ENCODE measurements at places on chromosomes 1 and 21. TPM values are rescaled to one million over a fixed set of nuclear protein-coding genes. Genes with fewer than 3 reads are reported as not detected.

SPATA21 gene
- not detected for total RNA-seq

PRKAA2 gene
- 0.13 TPM for total RNA-seq

MTARC2 gene
- total RNA-seq = 9.5 TPM

TMEM59 gene
- 384 TPM for total RNA-seq

CXADR gene
- total RNA-seq = not detected

PLA2G2A gene
- total RNA-seq = not detected

GPR3 gene
- total RNA-seq = 0.38 TPM

ACBD6 gene
- total RNA-seq = 71.7 TPM

AADACL4 gene
- total RNA-seq = not detected

DNA sequence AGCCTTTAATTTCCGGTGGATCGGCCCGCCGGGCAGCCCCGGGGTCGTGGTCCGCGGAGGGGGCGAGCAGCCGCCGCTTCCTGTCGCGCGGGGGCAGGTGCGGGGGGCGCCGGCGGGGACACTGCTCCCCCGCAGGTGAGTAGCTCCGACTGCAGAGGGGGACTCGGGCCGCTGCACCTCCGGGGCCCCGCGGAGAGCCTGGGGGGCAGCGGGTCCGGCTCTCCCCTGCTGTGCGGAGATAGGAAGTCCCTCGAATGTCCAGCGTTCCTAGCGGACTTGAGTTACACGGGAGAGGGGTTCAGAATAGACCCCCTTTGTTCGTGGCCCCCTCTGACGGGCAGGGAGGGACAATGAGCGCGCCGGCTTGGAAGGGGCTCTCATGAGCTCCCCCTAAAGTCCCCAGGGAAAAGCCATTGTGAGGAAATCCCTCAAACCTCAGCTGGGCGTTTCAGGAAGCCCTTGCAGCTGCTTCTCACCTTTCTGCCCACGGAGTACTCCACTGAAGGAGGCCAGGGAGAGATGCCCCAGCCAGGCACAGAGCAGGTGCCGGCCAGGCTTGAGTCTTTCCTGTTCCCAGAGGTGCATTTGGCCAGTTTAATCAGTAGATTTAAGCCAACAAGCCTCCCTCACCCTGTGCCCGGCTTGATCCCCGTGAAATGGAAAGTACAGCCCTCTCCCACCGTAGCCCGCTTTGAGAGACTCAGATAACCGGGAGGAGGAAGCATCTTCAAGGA, 925 bp downstream of the PDE9A start:
- peaks cover 44% of the 10 kb centered on the region for H3K4me1 ChIP-seq
- H3K27ac ChIP-seq = no peak overlapping the region
- H3K4me3 ChIP-seq = peak overlapping the region; percentile 49
- DNase-seq = peak; percentile 31
- no peaks in the 10 kb centered on the region for H3K36me3 ChIP-seq
- H3K27me3 ChIP-seq = peaks cover 43% of the 10 kb centered on the region

- H3K27ac ChIP-seq = peak overlapping the region; percentile 80
- no peaks in the 10 kb centered on the region for H3K27me3 ChIP-seq
- no peak for DNase-seq
- H3K4me3 ChIP-seq = peak overlapping the region; percentile 54
- peaks cover 53% of the 10 kb centered on the region for H3K36me3 ChIP-seq
Observed at GRCh38 chr1:153670257-153670858, 435 bp downstream of the ILF2 start.

GRCh38 chr1:221778535-221779142, 36.8 kb upstream of the DUSP10 start:
- DNase-seq = no peak
- no peaks in the 10 kb centered on the region for H3K4me1 ChIP-seq
- no peaks in the 10 kb centered on the region for H3K36me3 ChIP-seq
- H3K27ac ChIP-seq = no peak overlapping the region
- no peaks in the 10 kb centered on the region for H3K27me3 ChIP-seq

- H3K4me3 ChIP-seq = no peak overlapping the region
- no peak overlapping the region for H3K27ac ChIP-seq
- no peaks in the 10 kb centered on the region for H3K27me3 ChIP-seq
- peaks cover 24% of the 10 kb centered on the region for H3K4me1 ChIP-seq
- peaks cover 36% of the 10 kb centered on the region for H3K36me3 ChIP-seq
- no peak for DNase-seq
Observed at GRCh38 chr1:25817840-25818501, 1.8 kb upstream of the MTFR1L start.

DNA sequence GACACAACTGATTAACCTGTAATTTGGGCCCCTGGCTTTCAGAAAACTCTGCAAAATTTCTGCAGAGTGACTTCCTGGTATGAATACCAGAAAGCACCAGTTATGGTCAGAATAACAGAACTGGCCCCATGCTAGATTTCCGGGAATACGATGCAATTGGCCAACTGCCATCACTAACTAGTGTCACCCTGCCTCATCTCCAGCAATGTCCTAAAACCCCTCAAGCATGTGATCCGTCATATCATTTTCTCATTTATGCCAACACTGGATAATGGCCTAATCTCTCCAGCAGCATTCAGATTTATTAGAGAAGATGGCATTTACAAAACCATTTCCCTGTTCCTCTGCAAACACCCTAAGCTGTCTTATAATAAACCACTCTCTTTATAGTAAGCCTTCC, 15.4 kb downstream of the KAZN start:
- H3K4me1 ChIP-seq = no peaks in the 10 kb centered on the region
- no peak for DNase-seq
- H3K27me3 ChIP-seq = no peaks in the 10 kb centered on the region

DNA sequence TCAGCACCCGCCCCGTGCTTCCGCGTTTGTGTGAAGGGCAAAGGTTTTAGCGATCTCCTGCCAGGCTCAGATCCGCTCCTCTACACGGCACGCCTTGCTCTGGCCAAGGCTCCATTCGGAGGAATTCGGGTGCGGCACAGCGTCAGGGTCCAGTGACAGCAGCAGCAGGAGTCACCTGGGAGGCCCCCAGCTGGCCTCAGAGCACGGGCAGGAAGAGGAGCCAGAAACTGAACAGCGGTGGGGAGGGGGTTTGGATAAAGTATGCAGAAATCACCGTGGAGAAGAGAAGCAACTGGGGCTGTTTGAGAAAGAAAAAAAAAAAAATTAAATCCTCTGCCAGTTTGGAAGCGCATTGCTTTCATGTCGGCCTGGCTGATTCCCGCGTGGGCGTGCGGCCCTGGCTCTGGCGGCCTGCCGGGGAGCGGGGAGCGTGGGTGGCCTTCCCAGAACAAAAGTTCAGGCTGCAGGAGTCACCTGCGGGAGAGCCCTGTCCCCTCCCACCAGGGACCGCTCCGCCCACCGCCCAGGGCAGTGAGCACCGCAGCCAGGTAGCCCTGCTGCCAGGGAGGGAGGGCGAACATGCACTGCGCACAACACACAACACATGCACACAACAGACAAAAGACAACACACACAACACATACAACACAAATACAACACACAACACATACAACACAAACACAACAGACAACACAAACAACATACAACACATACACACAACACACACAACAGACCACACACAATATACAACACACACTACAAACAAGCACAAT, 107.6 kb downstream of the ETS2 start:
- peak; percentile 38 for DNase-seq
- peaks cover 33% of the 10 kb centered on the region for H3K4me1 ChIP-seq
- H3K4me3 ChIP-seq = no peak overlapping the region
- H3K36me3 ChIP-seq = no peaks in the 10 kb centered on the region

DNA sequence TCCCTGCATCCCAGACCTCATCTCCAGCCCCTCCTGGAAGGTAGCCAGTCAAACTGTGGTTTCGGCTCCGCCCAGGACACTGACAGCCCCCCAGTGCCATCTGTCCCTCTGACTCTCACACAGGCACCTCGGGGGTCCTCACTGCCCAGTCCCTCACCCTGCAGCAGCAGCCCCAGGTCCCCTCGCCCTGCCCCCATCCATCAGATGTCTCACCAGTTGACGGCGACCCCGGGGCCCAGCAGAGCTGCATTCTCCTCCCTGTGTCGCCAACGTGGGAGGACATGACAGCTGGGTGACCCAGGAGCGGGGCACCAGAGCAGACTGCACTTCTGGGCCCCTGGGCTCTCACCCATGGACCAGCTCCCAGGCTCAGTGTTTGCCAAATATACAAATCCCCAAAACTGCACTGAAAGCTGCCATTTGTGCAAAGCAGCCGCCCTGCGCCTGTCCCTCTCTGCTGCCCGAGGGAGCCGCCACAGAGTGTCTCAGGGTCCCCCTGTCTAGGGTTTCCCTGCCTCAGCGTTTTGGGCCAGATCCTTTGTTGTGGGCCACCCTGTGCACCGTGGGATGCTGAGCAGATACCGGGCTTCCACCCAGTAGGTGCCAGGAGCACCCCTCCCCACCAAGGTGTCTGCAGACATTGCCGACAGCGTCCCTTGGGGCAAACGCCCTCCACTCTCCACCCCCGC, 48.2 kb downstream of the PRDM15 start:
- no peaks in the 10 kb centered on the region for H3K27me3 ChIP-seq
- H3K4me1 ChIP-seq = no peaks in the 10 kb centered on the region
- no peak overlapping the region for H3K4me3 ChIP-seq
- peaks cover 7% of the 10 kb centered on the region for H3K36me3 ChIP-seq

DNA sequence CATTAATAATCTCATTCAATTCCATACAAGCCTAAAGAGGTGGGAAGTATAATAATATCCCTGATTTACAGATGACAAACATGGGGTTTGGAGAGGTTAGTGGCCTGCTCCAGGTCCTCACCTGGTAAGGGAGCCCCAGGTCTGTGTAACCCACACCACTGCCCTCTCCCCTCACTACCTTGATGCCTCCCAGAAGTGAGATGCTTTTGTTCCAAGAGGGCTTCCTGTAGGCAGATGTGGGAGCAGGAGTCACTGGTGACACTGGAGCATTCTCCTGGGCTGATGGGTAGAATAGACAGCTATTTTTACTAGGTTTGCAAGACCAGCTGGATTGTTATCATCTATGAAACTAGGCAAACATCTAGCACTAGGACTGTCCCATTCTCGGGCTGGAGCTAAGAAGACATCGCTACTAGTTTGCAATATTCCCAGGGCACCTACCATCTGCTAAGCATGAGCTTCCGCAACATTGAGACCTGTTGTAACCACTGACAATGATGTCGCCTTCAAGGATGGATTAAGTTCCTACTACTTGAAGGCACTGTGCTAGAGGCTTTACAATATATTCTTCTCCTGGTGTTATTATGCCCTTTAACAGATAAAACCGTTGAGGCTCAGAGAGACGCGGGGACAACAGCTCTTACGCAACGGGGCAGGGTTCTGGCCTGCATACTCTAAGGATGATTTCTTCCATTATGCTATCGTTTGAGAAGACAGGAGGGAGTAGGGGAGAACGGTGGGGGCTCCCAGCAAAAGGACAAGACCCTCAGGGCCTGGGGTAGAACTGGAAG, 35.0 kb downstream of the BATF3 start:
- no peak overlapping the region for H3K4me3 ChIP-seq

DNA sequence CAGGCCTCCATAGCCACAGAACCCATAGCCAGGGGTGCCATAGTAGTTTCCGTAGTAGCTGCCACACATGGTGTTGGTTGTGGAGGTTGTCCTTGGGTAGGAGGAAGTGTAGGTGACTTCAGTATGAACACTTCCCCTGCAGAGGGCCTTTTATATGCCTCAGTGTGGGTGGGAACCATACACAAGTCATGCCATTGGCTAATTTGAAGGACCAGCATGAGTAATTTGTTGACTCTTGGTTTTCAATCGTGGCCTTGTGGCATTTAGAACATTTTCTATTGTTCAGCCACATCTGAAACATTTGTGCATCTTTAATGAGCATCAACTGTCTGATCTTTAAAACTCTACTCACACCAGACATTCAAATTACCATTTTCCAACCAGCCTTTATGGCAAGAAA, at the start of gene KRTAP6-1:
Gene KRTAP6-1, minus strand, starts transcription at position 95 of the 400 bp plus-strand sequence. Its CDS starts 26 bp downstream, at position 69.
- H3K27ac ChIP-seq = no peak within 1 kb of the TSS
- no peak within 1 kb of the TSS for H3K4me3 ChIP-seq
- DNase-seq = no peak
- H3K27me3 ChIP-seq = no peaks in the 10 kb centered on the region
- no peaks in the 10 kb centered on the region for H3K36me3 ChIP-seq

- no peak for DNase-seq
- H3K36me3 ChIP-seq = peaks cover 44% of the 10 kb centered on the region
- peak overlapping the region; percentile 98 for H3K27ac ChIP-seq
- H3K27me3 ChIP-seq = no peaks in the 10 kb centered on the region
Observed at GRCh38 chr1:159925719-159926078, 392 bp upstream of the TAGLN2 start.

GRCh38 chr1:44246806-44247205, 33.5 kb downstream of the DMAP1 start:
- H3K36me3 ChIP-seq = no peaks in the 10 kb centered on the region
- H3K27ac ChIP-seq = no peak overlapping the region
- no peaks in the 10 kb centered on the region for H3K4me1 ChIP-seq
- no peak overlapping the region for H3K4me3 ChIP-seq
- no peak for DNase-seq
- no peaks in the 10 kb centered on the region for H3K27me3 ChIP-seq

DNA sequence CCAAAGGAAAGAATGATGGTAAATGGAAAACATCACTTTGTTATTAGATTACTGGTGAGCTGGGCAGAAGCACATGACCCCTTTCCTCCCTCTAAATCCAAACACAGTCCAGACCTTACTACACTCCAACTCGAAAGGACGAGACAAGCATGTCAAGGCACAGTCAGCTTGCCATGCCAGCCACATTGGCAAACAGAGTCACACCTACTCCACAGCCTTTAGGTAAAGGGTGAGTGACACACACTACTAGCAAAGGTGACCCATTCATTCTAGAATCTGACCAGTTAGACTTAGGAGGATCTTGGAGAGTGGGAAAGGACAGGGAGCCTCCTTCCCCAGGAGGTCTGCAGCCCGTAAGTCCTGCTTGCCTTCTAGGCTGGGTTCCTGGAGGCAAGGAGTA, 3.0 kb downstream of the SLC44A3 start:
- no peak overlapping the region for H3K4me3 ChIP-seq
- no peak overlapping the region for H3K27ac ChIP-seq
- peaks cover 15% of the 10 kb centered on the region for H3K4me1 ChIP-seq
- H3K36me3 ChIP-seq = no peaks in the 10 kb centered on the region
- no peaks in the 10 kb centered on the region for H3K27me3 ChIP-seq

GRCh38 chr1:40648928-40649591, 16.4 kb downstream of the RIMS3 start:
- H3K27ac ChIP-seq = no peak overlapping the region
- H3K4me1 ChIP-seq = no peaks in the 10 kb centered on the region
- H3K36me3 ChIP-seq = no peaks in the 10 kb centered on the region
- no peak overlapping the region for H3K4me3 ChIP-seq
- DNase-seq = no peak
- H3K27me3 ChIP-seq = no peaks in the 10 kb centered on the region

DNA sequence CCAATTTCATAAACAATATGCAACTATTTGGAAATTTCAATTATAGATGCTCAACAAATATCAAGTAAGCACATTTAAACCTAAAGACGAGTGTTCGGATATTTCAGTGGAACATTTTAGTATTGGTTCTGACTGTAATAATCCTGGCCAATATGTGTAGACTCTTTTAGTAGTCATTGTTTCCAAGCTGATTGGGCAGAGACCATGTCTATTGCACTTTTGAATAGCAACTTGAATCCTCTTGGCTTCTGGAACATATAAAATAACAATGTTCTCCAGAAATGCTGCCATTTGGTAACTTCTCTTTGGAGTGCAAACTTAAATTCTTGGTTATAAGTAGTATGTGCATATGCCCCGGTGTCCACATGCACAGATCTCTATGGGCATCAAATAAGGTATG, 205.5 kb upstream of the C1orf105 start:
- no peaks in the 10 kb centered on the region for H3K4me1 ChIP-seq
- H3K27ac ChIP-seq = no peak overlapping the region
- H3K36me3 ChIP-seq = no peaks in the 10 kb centered on the region
- no peak overlapping the region for H3K4me3 ChIP-seq

- H3K27ac ChIP-seq = peak overlapping the region; percentile 99
- peak; percentile 85 for DNase-seq
- H3K36me3 ChIP-seq = peaks cover 7% of the 10 kb centered on the region
- H3K4me1 ChIP-seq = peaks cover 27% of the 10 kb centered on the region
Observed at GRCh38 chr1:161962091-161962887, 61.4 kb downstream of the OLFML2B start.

All from SJSA1 (cell line).